AG09319 (cell line): ENCODE measurements at places on chromosomes 16 and 17.

DNA sequence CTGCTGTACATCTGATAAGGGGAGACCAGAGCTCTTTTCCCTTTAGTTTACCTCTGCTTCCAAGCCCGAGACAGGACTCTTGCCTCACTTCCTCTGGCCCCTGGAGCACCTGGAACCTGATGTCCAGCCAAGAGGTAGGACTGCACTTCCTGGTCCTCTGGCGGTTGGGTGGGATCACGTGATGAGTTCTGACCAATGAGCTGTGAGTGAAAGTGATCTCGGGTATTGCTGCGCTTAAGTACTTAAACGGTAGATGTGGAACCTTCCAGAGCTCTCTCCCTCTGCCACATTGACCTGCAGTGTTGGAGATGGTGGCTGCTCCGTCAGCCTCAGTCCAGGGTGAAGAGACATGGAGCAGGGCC lies 67.0 kb downstream of the SMPD3 start:
- no peak for DNase-seq

DNA sequence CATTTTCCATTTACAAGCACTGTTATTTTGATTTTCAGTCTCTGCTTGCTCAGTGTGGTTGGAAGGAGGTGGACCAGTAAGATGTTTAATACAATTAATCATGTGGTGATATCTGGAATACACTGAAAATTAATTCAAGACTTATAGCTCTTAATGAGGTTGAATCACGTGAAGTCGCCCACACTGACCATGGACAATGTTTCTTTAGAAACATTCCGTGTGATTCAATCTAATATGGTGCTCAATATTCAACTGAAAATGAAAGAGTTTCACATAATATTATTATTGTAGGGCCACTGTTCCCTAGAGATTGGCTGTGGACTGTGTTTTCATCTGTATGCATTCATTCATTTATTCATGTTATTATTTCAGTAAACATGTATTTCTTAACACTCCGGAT lies 45.2 kb upstream of the MAF start:
- DNase-seq: no peak

DNA sequence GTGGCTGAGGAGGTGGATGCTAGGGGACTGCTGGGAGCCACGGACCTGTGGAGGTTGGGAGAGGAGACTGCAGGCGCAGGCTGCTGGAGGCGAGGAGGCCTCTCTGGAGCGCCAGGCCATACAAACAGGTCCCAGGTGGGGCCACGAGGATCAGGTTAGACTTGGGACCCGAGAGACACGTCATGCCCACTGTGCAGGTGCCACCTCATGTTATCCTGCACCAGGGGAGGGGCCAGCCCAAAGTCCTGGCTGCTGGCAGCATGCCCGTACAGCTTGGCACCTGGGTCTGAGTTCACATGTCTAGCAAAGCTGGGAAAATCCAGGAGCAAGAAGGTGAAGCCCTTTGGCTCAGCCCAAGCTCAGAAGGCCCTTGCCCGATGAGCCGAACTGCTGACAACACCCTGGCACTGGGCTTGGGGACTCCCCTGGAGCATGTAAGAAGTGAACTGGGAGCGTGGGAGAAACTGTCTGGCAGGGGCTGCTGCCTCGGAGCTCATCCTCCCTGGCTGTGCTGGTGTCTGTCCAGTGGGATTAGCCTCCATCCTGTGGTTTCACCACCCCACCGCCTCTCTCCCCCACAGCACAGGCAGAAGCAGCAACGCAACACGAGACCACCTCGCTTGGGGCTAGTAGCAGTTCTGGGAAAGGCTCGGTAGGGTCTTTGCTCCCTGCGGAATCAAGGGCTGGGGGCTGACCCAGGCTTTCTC lies 5.3 kb downstream of the ARHGDIA start:
- no peak for DNase-seq

DNA sequence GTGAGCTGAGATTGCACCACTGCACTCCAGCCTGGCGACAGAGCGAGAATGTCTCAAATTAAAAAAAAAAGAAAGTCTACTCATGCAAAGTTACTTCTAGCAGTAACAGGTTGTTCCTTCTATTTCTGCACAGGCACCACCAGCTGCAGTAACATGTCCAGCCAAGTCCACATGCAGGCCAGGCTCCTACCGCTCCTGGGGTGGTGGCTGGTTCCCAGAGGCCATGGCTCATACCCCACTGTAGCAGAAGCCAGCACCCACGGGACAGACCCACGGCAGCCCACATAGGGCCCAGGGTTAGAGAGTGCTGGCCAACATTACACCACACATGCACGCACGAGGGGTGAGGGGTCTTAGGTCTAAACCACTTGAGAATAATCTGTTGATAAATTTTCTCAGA lies 26.7 kb upstream of the TRAP1 start:
- DNase-seq: no peak

- DNase-seq: no peak
Observed at GRCh38 chr17:82737967-82738877, 2.8 kb downstream of the FN3K start.

DNA sequence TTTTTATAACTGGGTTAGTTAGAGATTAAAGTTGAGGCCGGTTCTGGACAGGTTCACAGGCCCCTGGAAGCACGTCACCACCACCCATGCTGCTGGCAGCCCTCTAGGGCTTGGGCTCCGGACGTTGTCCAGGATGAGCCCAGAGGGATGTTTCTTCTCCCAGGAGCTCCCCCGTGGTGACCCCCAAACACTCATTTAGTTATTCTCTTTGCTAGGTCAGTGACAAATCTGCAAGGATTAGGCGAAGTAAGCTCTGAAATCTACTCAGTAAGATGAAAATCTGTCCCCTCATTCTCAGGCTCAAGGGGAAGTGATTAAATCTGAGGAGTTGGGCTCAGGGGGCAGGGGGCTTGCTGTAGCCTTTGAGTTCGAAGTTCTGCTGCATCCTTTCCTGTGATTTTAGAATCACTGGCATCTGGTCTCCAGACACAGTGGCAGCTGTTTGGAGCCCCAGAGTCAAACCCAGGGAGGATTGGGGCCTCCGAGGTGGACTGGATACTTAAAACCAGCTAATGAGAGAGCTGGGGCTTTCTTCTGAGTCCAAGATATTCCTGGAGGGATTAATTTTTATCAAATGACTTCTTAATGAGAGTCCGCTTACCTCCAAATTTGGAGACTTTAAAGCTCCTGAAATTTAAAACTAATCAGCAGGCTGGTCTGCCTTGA lies 49.2 kb upstream of the HS3ST2 start:
- DNase-seq: no peak

GRCh38 chr17:66720027-66720426 lies 114.9 kb upstream of the CACNG5 start:
- DNase-seq: no peak

GRCh38 chr16:1338855-1339675 lies 5.6 kb downstream of the BAIAP3 start:
- DNase-seq: no peak

DNA sequence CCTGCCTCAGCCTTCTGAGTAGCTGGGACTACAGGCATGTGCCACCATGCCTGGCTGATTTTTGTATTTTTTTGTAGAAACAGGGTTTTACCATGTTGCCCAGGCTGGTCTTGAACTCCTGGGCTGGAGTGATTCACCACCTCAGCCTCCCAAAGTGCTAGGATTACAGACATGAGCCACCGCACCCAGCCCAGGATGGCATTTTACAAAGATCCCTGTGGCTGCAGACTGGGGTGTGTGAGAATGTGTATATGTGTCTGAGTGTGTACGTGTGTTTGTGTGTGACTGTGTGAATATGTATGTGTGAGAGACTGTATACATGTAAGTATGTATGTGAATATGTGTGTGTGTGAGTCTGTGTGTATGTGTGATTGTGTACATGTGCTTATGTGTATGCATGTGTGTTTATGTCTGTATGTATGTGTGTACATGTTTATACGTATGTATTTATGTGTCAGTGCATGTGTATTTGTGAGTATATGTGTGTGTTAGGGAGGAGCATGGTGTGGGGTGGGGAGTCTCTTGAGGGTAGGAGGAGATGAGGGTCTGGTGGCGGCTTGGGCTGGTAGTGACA lies 17.0 kb downstream of the RPTOR start:
- no peak for DNase-seq

GRCh38 chr17:35010093-35010492 lies 29.8 kb downstream of the LIG3 start:
- no peak for DNase-seq

DNA sequence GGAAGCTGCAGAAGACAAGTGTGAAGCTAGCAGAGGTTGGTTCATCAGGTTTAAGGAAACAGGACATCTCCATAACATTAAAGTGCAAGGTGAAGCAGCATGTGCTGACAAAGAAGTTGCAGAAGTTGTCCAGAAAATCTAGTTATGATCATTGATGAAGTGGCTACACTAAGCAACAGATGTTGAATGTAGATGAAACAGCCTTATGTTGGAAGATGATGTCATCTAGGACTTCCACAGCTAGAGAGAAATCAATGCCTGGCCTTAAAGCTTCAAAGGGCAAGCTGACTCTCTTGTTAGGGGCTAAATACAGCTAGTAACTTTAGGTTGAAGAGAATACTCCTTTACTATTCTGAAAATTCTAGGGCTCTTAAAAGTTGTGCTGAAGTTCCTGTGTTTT lies 340.2 kb upstream of the SOX9 start:
- DNase-seq: no peak

GRCh38 chr17:72901083-72901482 lies 191.4 kb downstream of the SLC39A11 start:
- DNase-seq: no peak

- DNase-seq: no peak
Observed at GRCh38 chr16:78538919-78539318, 439.5 kb downstream of the WWOX start.

GRCh38 chr17:78000341-78000740 lies 41.8 kb downstream of the TNRC6C start:
- no peak for DNase-seq

- DNase-seq: no peak
Observed at GRCh38 chr17:47822785-47823184, 1.2 kb upstream of the OSBPL7 start.

DNA sequence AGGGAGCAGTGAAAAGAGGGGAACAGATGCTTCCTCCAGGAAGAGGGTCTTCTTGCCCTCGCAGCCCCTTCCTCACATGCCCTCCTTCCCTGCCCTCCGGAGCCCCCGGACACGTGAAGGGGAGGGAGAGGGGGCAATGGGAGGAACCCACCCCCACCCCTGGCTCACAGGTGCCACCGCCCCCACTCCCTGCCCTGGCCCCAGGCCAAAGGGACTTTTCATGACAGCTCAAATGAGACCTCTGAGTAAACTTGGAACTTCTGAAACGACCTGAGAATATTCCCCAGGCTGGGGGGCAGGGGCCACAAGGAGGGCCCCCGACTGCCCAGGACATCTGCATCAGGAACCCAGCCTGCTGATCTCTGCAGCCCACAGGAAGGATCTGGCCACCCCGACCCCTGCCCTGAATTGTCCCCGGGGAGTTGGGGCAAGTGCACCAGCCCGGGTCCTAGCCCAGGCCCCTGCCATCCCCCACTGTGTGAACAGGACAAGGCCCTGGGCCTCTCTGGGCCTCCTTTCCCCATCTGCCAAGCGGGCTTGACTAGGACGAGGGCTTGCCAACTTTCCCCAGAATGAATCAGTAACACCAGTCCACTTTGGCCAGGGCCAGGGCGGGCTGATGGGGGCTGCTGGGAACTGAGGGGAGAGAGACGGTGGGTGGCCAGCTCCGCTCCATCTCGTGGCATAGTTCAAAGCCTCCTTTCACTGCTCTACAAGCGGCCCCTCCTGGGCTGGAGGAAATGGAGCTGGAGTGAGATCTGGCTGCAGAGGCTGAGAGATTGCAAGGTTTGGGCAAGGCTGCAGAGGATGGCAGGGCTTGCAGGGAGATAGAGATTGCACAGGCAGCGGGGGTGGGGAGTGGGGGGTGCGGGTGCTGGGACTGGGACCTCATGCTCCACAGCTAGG lies 3.8 kb downstream of the IL21R start:
- DNase-seq: no peak

DNA sequence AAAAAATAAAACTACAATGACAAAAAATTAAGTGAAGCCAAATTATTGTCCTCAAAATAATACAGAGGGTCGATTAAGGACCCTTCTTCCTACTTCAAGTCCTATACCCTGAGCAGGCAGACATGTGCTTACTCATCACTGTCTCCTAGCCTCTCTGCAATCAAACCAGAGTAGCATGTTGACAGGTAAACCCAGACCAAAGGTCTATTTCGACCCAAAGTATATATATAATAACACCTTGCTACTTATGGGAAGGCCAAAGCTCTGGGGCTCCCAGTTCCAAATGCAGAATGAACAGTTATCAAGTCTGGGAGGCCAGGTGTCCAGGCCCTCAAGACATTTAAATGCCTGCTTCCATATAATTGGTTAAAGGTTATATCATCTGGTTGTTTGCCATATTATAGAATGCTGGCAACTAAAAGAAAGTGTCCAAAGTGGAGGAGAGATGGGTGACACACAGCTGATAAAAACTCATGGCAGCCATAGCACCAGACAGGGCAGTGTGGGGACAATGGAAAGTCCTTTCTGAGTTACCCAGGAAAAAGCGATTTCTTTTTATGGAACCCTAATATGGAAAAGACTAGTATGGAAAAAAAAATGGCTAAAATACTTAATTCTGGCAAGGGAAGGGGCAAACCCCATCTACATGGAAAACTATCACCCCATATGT lies 53.6 kb downstream of the N4BP1 start:
- DNase-seq: no peak

DNA sequence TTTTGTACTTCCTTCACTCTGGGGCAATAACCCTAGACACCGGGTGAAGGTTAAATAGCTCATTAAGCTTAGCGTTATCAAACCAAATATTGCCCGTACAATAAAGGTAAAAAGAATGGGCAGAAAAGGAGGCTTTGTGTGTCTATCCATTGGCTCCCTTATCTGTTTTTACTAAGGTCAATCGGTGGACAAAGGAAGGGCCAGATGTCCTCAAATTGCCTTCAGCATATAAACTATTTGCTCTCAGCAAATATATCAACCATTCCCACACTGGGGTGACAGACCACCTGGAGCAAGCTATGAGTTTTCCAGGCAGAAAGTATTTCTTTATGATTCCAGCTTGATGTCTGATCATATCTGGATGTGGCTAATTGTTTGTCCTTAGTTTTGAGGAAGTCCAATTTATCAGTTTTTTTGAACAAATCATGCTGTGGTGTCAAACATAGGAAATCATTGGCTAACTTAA lies 25.3 kb upstream of the WIPI1 start:
- DNase-seq: no peak

DNA sequence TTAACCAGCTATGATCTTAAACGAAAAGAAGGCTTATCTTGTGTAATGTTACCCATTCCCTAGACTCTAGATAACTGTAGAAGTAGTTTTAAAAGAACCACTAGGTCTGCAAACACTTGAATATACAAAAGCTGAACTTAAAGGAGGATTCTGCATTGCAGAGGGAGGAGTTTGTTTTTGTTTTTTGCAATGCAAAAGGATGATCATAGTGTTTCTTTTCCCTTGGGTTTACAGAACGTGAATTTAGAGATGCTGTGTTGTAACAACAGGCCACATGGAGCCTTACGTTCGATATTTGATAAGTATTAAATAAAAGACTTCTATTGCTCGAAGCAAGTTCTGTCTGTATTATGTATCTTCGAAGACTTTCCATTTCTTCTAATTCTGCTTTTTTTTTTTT lies 77.6 kb downstream of the CHD9 start:
- DNase-seq: no peak

- no peak for DNase-seq
Observed at GRCh38 chr17:39212841-39213480, 12.8 kb downstream of the STAC2 start.

GRCh38 chr17:17321356-17322025 lies 18.3 kb downstream of the NT5M start:
- no peak for DNase-seq
